SK-N-MC (cell line): ENCODE measurements at places on chromosomes 5 and 9.

DNA sequence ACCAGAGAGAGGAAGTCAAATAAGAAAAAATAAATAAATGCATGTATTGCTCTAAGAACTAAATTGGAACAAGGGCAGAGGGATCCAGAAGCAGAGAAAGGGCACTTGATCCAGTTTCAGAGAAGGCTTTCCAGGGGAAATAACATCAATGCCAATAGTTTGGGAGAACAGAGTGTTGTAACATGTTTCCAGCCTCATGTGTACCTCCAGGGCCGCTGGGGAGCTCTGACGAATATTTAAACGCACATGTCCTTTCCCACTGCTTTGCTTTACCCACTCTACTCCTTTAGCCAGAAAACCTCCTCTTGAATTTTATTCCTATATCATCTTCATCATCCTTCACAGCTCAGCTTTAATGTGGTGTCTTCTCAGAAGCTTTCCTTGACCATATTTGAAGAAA, 233.7 kb downstream of the ENC1 start:
- no peak for DNase-seq

DNA sequence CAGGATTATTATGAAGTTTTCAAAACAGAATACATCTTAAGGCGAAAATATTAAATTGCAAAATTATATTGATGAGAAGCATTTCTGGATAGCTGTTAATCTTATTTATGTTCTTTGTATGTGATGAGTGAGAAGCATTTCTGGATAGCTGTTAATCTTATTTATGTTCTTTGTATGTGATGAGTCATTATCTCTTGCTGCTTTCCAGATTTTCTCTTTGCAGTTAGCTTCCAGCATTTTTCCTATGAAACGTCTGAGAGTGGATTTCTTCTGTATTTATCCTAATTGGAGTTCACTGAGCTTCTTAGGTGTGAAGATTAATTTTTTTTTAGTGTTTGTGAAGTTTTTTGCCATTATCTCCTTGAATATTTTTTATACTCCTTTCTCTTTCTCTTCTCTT, 8.2 kb downstream of the TMEM232 start:
- DNase-seq, result no peak

GRCh38 chr5:157371655-157372471, 88.2 kb upstream of the NIPAL4 start:
- no peak for DNase-seq

DNA sequence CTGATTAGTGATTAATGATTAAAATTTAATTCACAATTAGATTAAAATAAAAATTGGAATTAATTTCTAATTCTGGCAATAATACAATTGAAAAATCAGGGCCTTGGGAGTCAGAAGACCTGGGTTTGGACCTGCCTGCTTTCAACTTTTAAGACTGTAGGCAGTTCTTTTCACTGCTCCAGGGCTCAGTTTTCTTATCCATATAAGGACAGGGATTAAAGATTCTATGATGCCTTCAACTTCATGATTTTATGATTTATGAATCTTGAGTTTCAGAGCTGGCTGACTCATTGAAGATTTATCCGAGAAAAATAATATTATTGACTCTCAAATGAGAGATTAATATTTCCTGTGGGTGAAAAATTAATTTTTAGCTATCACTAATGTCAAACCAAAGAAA, 208.6 kb upstream of the ANKH start:
- no peak for DNase-seq

- no peak for DNase-seq
Measured at GRCh38 chr5:3789519-3790193, 194.0 kb downstream of the IRX1 start.

DNA sequence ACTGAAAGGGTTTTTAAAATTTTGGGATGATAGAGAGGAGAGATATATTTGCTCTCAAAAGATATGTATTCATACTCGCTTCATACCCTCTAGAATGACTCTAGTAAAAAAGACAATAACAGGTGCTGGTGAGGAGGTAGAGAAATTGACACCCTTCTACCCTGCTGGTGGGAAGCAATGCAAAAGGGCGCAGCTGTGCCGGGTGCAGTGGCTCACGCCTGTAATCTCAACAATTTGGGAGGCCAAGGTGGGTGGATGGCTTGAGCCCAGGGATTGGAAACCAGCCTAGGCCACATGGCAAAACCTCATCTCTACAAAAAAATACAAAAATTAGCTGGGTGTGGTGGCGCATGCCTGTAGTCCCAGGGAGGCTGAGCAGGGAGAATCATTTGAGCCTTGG, 33.9 kb upstream of the NXNL2 start:
- no peak for DNase-seq

GRCh38 chr5:35026280-35026840, 21.4 kb downstream of the AGXT2 start:
- DNase-seq, result no peak

GRCh38 chr5:45741110-45741509, 44.9 kb upstream of the HCN1 start:
- DNase-seq, result no peak

DNA sequence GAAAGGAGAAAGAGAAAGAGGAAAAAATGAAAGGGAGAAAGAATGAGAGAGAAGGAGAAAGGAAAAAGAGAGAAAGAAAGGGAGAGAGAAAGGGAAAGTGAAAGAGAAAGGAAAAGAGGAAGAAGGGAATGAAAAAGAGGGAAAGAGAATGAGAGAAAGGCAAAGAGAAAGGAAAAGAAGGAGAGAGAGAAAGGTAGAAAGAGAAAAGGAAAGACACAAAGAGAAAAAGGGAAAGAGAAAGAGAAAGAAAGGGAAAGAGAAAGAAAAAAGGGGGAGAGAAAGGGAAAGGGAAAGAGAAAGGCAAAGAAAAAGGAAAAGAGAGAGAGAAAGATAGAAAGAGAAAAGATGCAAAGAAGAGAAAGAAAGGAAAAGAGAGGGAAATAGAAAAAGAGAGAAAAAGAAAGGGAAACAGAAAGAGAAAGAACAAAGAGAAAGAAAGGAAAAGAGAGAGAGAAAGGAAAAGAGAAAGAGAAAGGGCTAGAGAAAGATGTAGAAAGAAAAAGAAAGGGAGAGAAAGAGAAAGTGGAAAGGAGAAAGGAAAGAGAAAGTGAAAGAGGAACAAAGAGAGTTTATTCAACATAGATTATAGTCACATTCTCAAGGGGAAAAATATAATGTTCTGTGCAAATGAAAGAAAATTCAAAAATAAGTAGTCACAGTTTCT, 165.2 kb downstream of the TMEM38B start:
- no peak for DNase-seq

DNA sequence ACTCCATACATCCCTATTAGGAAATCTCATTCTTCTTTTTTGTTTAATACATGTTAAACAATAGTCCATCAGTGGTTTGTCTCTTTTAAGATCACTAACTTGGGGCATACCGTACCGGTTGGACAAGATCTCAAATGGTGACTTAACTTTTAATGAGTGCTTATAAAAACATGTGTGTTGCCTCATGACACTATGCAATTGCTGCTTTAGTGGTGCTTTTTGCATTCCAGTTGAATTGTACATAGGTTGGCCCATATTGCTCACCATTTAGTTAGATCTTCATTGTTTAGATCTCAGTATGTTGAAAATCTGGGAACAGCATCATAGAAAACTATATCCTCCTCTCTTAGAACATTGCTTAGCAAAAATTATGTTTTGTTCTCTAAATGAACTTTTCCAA, 17.8 kb downstream of the C9orf85 start:
- no peak for DNase-seq

- no peak for DNase-seq
Measured at GRCh38 chr5:57211039-57211438, 37.2 kb downstream of the GPBP1 start.

DNA sequence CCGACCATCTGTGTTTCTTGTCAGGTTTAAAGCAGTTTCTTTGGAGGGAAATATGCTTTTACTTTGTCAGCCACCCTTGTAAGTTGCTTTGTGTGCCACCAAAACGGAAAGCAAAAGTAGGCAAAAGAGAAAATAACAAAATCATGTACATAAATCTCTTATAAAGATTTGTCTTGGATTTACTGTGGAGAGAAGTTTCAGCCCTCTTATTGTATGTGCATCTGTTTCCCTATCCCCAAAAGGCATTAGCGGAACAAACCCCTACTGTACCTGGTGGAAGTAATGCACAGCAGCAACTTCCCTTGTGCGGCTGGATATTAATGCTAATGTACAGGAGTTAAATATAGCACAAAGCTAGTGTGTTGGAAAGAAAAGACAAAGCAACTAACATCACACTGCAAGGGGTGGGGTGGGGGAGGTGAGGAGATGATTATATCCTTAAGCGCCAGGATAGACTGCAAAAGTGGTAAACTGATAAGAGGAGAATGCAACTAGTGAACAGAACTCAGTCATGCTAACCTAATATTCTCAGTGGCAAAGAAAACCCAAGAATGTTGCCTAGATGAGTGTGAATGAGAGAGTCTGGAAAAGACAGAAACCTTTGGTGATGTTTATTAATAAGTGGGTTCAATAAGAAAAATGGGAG, 396.5 kb upstream of the MEF2C start:
- DNase-seq, result no peak

DNA sequence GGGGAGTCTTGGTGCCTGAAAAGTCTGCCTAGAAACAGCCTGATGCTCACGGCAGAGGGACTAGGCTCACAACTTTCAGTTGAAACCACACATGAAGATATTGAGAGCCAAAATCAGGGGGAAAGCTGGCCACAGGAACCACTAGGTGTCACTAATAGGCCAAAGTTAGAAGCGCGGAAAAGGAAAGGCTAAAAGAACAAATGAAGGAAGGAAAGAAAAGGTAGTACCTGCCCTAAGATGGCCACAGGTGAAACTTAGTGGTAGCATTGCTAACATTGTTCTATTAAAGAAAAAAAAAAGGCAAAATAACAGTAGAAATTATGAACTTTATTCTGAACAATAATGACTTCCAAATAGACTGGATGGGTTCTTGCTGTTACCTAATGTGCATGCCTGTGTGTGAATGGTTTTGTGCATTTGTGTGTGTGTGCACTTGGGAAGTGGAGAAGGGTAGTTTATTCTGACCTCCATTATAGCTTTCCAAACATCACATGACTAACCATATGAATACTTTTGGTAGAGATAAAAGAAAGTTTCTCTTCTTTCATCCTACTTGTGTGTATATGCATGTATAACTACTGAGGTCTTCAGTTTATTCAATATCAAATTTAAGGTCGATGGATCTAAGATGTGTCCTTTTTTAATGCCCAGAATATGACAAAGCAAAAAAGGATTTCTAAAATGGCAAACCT, 2.1 kb upstream of the RFESD start:
- DNase-seq, result no peak

DNA sequence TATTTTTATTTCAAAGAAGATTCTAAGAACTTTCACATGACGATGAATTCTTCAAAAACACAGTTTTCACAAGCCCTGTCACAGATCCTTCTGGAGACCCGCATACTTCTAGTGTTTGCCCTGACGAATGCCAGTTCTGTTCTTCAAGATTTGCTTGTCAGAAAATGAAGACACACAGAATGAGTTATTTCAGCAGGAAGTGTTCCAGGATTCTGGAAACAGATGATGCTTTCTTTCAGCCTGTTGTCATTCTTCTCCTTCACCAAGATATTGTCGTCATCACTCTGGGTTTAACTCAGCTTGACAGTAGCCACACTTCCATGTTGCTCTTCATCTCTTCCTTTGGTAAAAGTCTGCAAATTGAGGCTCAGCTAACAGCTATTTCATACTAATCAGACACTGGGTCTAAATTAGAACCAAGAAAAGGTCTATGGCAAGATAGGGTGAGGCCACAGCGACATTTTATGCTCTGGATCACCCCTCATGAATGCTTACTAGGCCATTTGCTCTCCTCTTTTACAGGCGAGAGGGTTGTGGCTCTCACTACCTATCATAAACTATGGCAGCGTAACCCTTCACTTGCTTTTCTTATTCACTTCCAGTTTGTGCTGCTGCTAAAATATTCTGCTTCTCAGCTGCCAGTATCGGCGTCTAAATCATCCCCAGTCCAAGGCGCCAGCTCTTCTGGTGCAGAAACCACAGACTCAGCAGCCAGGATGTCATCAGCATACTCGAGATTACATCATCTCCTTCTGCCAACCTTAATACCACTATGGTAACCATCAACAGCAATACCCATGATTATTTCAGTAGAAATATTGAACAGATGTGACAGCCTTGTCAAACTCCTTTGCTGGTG, 159.6 kb upstream of the TBCA start:
- DNase-seq, result peak; percentile 92

DNA sequence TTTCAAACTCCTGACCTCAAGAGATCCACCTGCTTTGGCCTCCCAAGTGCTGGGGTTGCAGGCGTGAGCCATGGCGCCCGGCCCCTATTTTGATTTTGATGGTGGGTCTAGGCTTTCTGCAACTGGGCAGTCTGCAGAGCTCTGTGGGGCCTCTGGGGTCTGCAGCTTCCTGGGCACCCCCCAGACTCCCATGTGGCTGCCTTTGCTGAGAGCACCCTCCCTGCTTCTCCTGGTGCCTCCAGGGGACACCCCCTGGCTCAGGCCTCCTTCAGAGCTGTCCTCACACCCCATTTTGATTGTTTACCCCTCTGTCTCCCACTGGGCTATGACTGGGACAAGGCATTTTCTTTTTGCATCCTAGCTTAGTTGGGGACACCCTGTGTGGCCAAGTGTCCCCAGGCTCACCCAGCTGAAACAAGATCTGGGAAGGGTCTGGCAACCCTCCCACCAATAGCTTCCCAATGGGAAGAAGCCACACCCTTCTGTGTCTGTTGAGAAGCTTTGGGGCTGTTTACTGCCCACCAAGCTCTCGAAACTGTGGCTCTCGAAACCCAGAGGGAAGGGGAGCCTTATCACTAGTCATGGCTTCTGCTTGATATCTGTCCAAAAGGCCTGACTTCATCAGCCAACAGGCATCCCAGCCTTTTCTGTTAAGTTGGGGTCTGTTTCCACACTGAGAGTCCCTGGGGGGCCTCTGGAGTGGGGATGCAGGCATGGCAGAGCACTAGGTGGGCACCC, 204.4 kb upstream of the IER5L start:
- DNase-seq, result no peak

DNA sequence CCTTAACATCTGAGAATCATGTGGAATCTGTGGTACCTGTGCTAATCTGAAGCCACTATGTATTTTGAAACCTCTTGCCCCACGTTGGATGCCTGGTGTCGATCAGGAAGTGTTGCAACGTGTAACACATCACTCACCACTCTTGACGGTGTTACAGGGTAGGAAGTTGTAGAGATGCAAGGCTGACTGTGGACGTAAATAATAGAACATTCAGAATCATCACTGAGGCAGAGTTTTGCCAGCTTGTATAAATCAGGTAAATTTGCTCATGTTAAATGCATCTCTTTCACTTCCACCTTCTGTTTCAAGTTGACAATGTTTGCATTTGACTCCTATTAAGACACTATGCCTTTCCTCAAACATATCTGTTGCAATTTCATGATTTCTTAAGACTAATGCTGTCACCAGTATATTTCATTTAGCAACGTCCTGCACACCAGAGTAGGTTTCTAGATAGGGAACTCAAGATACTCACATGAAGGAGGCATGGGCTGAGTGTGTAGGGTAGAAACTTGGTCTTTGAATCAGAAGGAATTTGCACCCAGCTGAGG, 38.1 kb downstream of the BASP1 start:
- no peak for DNase-seq

GRCh38 chr5:144002876-144003275, 167.6 kb downstream of the YIPF5 start:
- no peak for DNase-seq

DNA sequence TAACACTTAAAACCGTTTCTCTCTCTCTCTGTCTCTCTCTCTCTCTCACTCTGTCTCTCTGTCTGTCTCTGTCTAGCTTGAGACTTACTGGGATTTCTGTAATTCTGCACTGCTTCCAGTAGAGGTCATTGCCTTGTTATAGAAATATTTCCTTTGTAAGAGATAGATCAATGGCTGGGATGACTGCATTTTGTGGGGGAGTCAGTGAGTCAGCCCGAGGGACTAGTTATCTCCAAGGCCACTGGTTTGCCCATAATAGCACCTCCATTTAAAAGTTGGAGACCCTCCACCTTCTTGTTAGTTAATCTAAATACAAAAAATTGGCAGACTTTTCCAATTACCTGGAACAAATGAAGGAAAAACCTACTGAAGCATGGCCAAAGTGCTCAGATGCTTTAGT, 547.2 kb downstream of the LRRC70 start:
- DNase-seq, result no peak
